KG1 (cell line): ENCODE measurements at places on chromosomes 7 and 10.

DNA sequence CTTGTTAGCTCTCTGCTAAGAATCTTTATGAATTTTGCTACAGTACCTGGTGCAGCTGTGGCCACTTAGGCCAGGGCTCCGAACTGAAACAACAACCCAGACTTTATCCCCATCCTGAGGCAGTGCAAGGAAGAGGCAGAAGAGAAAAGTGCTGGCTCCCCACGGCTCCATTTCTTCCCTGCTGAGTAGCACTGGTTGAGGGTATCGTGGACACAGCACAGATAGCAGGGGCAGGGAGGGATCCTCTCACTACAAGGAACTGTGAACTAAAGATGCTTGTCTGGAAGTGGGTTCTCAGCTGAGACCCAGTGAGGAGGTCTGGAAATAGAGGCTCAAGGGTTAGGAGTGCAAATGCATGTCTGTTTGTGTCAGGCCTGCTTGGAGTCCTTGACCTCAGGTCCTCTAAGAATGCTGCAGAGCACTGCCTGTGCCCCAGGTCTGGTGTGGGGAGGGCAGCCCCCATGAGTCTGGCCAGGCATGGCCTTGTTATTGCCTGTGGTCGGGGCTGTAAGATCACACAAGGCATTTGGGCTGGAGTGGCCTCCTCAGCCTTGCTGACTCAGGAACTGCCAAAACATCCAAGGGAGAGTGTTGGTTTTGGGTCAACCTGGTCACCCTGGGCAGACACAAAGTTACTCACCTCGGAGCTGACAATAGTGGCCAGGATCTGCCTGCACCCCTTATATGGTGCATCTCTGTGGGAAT lies 58.1 kb downstream of the DMBT1 start:
- DNase-seq, result no peak

DNA sequence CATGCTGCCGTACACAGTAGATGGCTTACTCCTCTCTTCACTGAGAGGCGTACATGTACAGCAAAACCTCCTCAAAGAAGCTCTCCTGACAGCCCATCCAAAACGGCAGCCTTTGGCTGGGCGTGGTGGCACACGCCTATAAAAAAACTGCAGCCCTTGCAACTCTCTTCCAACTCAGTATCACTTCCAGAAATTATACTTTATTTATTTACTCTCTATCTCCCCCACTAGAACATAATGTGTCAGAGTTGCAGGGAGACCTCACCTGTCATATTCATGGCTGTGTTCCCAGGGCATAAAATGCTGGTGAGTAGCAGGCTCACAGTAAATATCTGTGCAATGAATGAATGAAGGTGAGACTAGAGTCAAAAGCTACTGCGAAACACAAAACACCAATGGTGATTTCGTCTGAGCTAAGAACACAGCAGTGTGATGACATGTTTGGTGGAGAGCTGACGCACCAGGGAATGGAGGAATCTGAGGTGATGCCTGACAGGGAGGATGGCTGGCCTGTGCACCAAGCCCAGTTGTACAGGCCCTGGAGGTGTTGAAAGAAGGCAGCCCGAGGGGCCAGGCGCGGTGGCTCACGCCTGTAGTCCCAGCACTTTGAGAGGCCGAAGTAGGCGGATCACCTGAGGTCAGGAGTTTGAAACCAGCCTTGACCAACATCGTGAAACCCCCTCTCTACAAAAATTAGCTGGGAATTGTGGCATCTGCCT lies 55.3 kb downstream of the COBL start:
- no peak for DNase-seq

GRCh38 chr10:493391-494148 lies 195.9 kb downstream of the DIP2C start:
- DNase-seq, result no peak

GRCh38 chr7:64114791-64115190 lies 69.6 kb downstream of the ZNF727 start:
- DNase-seq, result no peak

GRCh38 chr7:24721481-24722001 lies 35.7 kb downstream of the GSDME start:
- DNase-seq, result no peak

DNA sequence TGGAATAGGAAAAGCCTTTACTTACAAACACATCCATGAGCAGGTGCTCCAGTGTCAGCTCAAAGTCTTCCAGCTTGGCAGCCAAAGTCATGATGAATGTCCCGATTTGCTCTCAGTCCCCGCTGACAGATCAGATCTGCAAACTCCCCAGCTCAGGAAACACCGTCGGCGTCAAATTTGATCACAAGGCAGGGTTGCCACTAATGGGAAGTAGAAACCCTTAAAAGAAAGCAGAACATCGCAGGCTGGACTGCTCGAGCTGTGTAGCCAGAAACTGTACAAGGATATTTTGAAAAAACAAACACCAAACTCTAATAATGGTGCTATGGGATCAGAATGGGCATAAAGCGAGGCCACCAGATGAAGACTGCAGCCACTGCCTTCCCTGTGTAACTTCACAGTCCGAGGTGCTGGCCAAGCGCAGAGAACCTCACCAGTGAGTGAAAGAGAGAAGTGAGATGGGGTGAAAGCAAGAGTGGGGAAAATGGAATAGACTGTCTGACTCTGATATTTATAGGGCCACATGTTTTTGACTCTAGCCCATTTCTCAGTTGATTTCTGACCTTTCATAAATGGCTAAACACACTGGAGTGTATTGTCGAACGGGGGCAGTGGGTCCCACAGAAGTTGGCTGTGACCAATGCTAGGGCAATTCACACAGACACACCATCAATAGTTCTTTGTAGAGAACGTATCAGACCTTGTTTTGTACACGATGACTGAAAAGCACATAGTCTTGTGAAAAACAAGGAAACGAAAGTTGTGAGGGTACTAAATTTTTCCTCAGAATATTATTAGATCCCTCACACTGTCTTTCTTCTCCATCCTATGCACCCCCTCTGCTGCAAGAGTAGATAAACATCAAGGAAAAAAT lies 306.2 kb downstream of the FRMD4A start:
- DNase-seq, result no peak

DNA sequence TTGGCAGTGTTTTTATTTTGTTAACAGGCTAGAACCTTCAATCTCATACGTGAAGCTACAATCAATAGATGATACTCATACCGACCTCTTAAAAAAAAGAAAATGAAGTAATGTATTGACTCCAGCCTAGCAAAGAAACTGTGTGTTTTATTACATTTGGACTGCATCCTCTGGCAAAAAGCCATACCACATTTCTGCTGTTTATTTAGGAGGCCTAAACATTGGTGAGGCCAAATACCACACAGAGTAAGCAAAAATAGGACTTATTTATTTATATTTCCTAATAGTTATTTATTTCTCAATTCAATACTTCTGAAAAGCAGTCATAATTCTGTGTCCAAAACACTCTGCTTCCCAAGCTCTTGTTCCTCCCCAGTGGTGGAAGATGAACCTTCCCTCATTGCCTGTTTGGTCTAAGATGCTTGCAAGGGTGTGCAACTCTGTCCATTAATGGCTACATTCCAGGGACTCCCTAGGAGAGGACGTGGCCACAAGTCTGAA lies 398.8 kb upstream of the KLF6 start:
- no peak for DNase-seq

- DNase-seq, result no peak
Observed at GRCh38 chr10:70898687-70899086, 10.3 kb upstream of the PCBD1 start.

GRCh38 chr7:1752771-1753563 lies 82.9 kb downstream of the ELFN1 start:
- no peak for DNase-seq

- DNase-seq, result no peak
Observed at GRCh38 chr7:135672560-135673359, 10.4 kb downstream of the STMP1 start.

- no peak for DNase-seq
Observed at GRCh38 chr7:68133045-68133444, 1136.4 kb downstream of the TYW1 start.

GRCh38 chr7:77699056-77699455 lies 2.8 kb downstream of the RSBN1L start:
- no peak for DNase-seq

GRCh38 chr7:86469680-86470295 lies 173.9 kb upstream of the GRM3 start:
- peak; percentile 50 for DNase-seq

- no peak for DNase-seq
Observed at GRCh38 chr7:118195837-118196474, 12.0 kb downstream of the LSM8 start.

GRCh38 chr10:112363696-112364688 lies 9.9 kb upstream of the ACSL5 start:
- DNase-seq, result no peak

DNA sequence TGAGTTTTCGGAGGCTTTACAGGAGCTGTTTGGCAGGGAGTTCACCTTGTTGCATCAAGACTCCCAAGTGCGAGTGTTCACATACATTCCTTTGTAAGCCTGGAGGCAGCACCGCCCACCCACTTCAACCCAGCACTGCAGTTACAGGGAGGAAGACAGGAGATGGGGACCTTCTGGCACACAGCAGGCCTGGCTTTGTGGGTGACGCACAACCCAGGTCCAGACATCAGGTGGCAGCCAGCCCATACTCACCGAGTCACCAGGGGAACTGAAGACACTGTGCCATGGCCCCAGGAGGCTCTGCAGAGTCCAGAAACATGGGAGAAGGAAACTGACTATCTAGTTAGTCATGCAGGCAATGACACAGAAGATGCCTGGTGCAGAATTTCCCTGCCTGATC lies 305.9 kb upstream of the RNF32 start:
- DNase-seq, result no peak

DNA sequence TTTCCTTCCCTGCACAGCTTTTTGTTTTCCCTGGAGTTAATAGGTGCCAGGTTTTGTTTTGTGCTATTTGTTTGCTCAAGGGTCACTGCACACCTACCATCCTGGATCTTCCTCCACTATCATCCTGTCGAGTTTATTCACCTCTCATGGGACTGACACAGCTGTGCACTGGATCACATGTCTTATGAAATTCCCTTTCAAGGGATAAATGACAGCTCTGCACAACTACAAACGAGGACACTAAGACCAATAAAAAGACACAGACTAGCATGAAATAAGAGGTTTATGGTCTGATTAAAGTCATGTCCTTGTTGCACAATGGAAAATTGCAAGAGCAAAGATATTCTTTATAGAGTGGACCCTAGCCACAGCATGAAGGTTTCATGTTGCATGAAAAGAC lies 76.7 kb upstream of the SFMBT2 start:
- no peak for DNase-seq

DNA sequence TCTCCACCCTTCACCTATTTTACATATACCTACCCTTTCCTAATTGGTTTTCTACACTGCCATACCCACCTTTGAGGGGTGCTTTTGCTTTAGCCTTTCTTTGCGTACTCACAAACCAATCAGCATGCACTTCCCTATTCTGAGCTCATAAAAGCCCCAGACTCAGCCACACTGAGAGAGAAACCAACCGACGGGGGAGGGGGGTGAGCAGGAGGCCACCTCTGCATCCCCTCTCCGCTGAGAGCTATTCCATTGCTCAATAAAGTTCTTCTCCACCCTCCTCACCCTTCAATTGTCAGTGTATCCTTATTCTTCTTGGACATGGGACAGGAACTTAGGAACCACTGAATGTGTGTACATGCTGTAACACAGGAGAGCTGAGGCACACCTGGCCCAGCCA lies 9.0 kb upstream of the FKBP9 start:
- DNase-seq, result no peak

DNA sequence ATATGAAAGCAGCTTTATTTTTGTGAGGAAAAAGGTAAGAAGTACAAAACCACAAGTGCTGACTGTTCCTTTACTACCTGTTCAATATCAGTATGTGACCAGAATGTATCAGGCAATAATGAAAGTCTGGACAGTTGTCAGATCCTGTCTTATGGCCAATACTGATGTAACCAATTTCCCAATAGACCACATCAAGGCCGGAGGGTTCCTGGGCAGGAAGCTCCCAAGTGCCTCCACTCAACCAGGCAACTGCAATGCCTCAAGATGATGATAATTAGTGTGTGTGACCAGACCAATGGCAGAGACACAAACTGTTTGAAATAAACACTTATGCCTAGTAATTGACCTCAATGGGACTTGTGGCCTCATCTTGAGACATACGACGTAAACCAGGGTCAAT lies 149.4 kb upstream of the ASAH2 start:
- no peak for DNase-seq

DNA sequence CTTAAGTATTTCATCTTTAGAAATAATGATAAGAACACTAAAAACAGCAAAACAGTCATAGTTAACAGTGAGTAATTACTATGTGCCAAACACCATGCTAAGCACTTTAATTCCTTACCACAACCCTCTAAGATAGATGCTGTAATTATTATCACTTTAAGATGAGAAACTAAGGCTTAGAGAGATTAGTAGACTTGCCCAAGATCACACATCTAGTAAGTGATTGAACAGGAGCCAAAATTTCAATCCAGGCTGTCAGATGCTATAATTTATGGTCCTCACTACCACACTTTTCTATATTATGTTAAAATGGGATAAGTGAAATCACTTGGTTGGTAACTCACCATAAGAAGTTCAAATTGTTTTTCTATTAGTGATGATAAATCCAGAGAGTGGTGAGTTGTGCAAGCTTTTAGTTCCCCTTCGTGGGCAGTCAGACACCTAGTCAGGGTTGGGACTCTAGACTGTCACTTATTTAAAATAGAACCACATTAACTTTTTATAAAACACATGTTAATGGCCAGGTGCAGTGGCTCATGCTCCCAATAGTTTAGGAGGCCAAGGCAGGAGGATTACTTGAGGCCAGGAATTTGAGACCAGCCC lies 85.9 kb upstream of the GATA3 start:
- DNase-seq, result no peak

GRCh38 chr7:71414490-71414889 lies 282.5 kb downstream of the GALNT17 start:
- no peak for DNase-seq

DNA sequence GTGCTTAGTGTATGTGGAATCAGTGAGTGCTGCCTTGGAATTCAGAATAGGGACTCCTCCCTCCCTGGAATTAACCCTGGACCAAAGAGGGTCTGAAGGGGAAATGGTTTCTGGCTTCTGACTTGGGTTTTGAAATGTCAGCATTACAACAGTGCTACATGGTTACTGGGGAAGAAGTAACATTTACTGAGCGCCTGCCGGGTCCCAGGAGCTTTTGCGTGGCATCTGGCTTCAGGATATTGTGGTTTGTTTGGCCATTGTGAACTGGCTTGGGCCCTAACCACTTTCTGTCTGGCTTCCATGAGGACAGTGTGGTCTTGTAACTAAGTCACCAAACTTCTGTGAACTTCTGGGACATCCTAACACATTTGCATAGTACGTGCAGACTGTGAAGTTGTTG lies 21.3 kb downstream of the TSPAN15 start:
- no peak for DNase-seq

DNA sequence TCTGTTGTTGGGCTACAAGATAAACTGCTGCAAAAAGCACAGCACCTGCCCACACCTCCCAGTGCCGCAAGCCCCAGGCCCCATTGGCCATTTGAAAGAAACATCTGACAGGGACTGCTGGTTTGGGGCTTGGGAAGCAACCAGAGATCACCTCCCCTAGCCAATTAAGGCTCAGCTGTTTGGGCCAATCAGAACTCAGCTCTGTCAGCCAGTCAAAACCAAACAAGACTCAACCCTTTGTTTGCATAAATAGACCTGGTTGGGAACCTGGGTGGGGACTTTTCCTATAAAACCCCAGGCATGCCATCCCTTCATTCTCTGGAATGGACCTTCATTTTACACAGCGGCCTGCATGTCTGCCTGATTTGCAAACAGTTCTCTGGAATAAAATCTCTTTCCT lies 17.2 kb upstream of the NME8 start:
- DNase-seq, result no peak
